NCI-H2227 treated with DMSO at 0.1 percent for 48 hours (cell line): ENCODE measurements at places on chromosomes 13 and 19.

DNA sequence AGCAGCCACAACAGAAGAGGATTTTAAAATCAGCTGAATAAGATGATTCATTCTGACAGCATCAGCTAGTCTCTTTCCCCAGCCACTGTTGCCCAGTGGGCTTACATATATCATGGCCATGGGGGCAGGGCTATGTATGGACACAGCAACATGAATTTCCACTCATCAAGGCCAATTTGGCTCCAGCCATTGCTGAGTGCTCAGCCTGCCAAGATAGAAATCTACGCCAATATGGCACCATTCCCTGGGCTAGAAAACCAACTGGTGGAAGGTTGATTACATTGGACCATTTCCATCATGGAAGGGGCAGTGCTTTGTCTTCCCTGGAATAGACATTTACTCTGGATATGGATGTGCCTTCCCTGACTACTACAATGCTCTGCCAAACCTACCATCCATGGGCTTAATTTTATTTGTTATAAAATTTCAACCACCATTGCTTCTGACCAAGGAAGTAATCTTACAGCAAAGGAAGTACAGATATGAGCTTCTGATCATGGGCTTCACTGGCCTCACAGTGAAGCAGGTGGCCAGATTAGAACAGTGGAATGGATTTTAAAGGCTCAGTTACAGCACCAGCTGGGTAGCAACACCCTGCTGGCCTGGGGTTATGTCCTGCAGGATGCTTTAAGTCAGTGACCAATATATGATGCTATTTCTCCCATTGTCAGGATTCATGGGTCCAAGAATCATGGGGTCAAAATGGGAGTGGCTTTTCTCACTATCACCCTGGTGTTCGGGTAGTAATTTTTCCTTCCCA is 9.8 kb upstream of the ALOX5AP start:
- DNase-seq: no peak

DNA sequence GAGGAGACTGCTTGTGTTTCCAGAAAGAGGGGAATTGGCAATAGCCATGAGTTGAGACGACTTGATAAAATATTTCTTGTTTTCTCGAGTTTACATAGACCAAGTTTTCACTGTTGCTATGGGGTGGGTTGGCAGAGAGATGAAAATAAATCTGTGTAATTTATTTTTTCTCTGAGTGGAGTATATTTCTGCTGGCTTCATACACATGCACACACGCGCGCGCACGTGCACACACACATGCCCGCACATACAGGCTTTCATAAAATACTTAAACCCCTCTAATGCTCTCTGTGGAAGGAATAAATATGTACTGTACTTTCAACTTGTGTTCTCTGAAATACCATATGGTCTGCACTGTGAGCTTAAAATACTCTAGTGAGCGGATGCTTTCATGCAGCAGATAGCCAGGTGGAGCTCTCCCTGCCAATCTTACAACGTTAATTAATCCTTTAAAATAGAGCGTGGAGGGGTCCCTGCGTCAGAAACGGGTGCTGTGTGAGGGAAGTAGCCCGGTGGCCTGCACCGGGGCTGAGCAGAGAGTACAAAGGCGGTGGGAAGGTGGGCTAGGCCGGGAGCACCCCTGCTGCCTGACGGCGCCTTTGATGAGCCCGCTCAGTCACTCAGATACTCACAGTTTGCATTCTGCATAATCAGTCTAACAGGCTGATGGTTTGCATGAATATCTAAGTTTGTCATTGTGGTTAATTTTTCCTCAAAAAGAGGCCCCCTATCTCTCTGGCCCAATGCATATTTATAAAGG is 44.1 kb downstream of the CCNE1 start:
- no peak for DNase-seq

GRCh38 chr13:105758918-105759860 is 776.3 kb downstream of the EFNB2 start:
- no peak for DNase-seq

DNA sequence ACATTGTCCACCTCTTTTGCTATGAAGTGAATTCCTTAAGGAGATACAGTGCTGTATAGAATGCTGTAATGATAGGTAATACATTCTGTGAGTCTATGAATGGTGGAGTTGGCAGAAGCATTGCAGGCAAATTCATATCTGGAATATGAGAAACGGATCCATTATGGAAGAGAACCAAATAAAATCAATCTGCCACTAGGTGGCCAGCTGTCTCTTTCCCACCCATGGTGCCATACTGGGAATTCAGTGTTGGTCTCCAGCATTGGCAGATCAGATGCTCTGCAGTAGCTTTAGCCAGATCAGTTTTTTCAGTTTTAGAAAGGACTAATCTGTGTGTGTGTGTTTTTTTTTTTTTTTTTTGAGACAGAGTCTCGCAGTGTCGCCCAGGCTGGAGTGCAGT is 27.6 kb downstream of the DNAJC3 start:
- DNase-seq: no peak

GRCh38 chr19:48603001-48603400 is 3.5 kb upstream of the SPACA4 start:
- DNase-seq: no peak

- DNase-seq: peak; percentile 92
These were observed at the start of gene BRSK1 for GRCh38 chr19:55283548-55284377. BRSK1 (plus strand) TSS chr19:55283997; CDS start chr19:55284443, 446 bp downstream.

GRCh38 chr19:3722443-3723109 is 14.4 kb downstream of the TJP3 start:
- peak; percentile 7 for DNase-seq

DNA sequence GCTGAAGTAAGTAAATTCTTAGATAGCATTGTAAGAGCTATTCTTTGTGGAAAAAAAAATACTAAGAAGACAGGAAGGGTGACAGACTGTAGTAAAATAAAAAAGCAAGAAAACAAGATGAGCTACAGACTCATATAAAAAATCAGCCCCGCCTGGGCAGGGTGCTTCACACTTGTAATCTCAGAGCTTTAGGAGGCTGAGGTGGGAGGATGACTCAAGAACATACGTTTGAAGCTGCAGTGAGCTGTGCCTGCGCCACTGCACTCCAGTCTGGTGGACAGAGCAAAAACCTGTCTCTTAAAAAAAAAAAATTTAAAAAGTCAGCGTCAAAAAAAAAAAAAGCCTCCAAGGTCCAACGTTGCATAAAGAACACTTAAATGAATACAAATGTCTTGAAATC is 102.1 kb downstream of the VWA8 start:
- no peak for DNase-seq

GRCh38 chr19:50025022-50025793 is at the start of gene VRK3:
VRK3 (minus strand) TSS chr19:50025372; CDS start chr19:50016162, 9,210 bp downstream.
- peak; percentile 98 for DNase-seq

- DNase-seq: no peak
These were observed 40.6 kb downstream of the DCLK1 start for GRCh38 chr13:36090592-36090991.

DNA sequence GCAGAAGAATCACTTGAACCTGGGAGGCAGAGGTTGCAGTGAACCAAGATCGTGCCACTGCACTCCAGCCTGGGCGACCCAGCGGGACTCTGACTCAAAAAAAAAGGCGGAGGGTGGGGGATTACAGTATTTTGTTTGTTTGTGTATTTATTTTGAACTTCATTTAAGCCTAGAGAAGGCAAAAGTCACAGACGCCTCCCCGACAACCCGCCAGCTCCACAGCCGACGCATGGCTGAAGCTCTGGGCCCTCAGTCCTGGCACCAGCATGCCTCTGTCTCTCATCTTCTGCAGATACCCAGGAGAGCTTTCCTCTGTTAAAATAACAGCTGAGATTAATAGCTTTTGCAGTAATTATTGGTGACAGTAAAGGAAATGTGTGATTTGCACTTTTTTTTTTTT is 17.2 kb upstream of the PDCD5 start:
- no peak for DNase-seq

DNA sequence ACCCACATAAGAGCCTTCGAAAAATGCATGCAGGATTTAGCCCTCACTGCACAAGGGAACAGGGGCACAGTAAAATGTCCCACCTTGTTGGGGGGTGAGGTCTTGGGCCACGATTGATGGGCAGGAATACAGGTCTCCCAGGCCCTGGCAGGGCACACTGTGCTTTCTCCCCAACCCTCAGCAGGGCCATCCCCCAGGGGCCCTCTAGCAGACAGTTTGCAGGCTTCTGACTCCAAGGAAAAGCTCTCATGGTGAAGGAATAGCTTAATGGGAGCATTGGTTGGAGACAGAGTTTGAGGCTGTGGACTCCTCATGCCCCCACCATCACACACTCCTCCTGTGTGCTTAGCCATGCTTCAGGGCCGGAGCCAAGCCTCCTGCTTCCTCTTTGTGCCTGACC is 484.6 kb downstream of the ZNF536 start:
- no peak for DNase-seq

- no peak for DNase-seq
These were observed 255.3 kb downstream of the SHISA2 start for GRCh38 chr13:25796474-25796873.

- no peak for DNase-seq
These were observed 69.5 kb downstream of the SPACA7 start for GRCh38 chr13:112445411-112446271.

- DNase-seq: no peak
These were observed 156.5 kb downstream of the ATP8A2 start for GRCh38 chr13:25528266-25528665.

GRCh38 chr19:29858000-29858596 is 46.3 kb downstream of the CCNE1 start:
- peak; percentile 53 for DNase-seq

- no peak for DNase-seq
These were observed 118.7 kb upstream of the GJB6 start for GRCh38 chr13:20350819-20351218.

GRCh38 chr19:23507446-23507845 is 112.2 kb upstream of the ZNF91 start:
- DNase-seq: no peak

DNA sequence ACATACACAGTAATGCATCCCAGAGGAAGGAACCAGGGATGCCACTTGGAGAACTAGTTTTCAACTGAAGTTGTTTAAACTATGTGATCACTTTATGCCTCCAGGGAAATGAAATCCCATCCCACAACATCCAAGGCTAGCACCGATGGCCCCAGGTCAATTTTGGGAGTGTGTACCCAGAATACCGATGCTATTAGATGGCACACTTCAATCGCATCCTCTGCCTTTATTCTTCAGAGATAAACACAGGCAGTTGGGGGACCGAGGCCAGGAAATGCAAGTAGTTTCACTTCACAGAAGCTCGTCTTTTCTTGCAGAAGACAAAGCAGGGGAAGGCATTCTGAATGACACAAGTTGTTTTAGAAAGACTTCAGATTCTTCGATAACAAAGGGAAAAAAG is 13.8 kb downstream of the STK24 start:
- DNase-seq: no peak

DNA sequence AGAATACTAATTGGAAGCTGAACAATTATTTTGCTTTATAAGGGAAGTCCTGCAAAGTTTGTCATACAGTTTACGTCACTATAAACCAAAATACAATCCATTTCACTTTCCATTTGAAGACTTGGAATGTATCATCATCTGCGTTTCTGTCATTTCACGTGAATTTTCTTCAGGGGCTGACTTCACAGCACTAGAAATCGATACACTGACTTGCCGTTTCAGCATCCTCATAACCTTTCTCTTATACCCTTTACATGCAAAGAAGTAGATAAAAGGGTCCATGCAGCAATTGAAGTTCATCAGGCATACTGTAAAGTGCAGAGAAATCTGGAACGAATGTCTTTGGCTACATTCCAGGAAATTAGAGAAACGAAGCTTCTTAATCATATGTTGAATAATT is 12.2 kb downstream of the GPR183 start:
- no peak for DNase-seq

DNA sequence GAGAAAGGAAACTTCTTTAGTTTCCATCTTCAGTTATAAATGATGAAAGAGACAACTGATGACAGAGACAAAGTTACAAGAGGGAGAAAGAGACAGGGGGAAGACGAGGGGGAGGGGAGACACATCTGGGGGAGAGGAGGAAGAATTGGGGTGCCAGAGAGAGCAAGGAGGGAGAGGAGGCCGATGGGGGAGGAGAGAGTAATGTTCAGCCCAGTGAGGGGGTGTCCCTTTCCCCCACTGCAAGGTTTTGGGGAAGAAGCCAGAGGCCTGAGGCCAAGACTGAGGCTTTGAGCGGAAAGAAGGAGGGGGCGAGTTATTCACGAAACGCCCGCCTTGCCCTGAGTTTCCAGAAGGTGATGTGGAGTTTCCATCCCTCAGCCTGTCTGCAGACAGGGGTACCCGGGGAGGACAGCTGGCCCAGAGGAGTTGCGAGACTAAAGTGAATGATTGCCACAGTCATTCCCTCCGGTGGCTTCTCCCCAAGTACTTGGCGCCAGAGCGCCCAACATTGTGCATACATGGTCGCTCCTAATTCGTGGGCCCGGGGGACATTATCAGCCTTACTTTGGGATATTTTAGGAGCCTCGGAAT is 558 bp upstream of the PPAN start:
- DNase-seq: no peak

- no peak for DNase-seq
These were observed 63.0 kb upstream of the FLT1 start for GRCh38 chr13:28557725-28558520.

GRCh38 chr13:112953591-112954487 is 15.2 kb upstream of the MCF2L start:
- DNase-seq: no peak

DNA sequence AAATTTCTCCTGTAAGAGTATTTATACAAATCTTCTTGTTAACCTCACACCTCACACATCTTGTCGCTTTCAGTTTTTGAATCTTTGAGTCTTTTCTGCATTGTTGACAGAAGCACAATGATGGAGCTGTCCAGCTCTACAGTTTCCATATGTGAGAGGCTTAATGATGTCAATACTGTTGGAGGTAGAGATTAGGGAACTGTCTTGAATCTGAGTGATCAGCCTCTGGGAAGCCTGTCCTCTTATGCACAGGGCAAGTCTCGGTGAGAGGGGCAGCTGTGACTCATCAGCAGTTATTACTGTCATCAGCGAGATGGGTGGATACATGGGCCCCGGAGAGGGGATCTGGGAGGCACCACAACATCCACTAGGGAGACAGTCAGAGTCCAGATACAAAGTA is 4.6 kb upstream of the ITGBL1 start:
- DNase-seq: no peak

GRCh38 chr13:101570410-101570809 is 117.9 kb downstream of the ITGBL1 start:
- DNase-seq: no peak

GRCh38 chr13:48939728-48940127 is 36.0 kb upstream of the FNDC3A start:
- no peak for DNase-seq

DNA sequence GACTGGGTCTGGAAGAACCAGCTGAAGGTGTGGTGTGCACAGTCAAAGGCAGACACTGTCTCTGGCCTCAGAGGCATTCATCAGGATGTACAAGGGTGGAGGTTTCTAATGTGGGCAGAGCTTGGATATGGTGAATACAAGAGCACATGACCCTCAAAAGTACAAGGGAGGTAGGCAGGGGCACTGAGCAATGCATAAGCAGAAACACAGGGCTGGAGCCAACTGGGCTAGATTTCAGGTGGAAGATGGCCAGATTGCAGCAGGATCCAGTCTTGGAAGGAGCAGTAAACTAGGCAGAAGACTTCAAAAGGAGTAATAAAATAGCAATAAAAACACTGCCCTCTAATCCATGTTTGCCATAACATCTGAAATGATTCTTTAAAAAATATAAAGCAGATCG is 417.1 kb downstream of the OLFM4 start:
- DNase-seq: no peak
